ENCODE measurements at places on chromosomes 1 and 21.

DNA sequence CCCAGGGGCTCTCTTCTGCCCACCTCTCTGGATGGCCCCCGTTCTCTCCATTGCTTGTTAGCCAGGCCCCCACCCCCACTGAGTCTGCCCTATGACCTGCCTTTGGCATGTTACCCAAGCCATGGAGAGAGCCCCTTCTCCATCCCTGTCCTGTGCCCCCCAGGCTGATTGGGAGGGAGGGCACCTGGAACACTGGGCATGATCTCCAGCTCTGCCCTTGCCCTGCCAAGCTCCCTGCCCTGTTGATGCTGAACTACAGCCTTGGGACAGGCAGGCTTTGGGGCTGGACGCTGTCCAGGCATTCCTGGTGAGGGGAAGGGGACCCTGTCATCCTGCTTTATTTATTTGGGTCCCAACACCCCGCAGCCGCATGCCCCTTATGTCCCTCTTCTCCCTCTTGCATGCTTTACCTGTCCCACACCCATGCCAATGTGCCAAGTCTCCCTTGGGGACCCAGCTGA, 10.7 kb downstream of the TRIM46 start:
- DNase-seq, result no peak

DNA sequence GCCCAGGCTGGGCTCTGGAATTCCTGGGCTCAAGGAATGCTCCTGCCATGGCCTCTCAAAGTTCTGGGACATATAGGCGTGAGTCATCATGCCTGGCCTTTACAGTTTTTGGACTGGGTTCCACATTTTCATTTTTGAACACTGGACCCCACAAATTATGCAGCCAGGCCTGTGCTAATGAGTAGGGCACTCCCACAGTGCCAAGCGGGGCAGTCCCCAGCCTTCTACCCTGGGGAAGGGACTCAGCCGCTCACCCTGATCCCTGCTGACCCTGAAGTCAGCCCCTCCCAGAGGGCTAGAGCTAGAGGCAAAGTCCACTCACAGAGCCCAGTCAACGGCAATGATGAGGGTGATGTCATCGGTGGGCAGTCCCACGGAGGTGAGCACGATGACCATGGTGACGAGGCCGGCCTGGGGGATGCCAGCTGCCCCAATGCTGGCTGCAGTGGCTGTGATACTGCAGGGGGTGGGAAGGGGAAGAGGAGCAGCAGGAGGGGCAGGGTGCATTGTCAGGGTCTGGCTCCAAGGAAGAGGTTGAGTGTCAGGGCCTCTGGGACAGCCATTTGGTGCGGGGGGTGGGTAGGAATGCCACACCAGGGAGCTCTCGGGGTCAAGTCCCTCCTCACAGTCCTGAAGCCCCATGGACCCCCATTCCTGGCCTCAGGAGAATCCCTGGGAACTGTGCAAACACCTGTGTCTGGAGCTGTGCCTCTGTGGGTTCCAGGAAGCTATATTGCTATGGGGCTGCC, 27.6 kb downstream of the PODN start:
- no peak for DNase-seq

DNA sequence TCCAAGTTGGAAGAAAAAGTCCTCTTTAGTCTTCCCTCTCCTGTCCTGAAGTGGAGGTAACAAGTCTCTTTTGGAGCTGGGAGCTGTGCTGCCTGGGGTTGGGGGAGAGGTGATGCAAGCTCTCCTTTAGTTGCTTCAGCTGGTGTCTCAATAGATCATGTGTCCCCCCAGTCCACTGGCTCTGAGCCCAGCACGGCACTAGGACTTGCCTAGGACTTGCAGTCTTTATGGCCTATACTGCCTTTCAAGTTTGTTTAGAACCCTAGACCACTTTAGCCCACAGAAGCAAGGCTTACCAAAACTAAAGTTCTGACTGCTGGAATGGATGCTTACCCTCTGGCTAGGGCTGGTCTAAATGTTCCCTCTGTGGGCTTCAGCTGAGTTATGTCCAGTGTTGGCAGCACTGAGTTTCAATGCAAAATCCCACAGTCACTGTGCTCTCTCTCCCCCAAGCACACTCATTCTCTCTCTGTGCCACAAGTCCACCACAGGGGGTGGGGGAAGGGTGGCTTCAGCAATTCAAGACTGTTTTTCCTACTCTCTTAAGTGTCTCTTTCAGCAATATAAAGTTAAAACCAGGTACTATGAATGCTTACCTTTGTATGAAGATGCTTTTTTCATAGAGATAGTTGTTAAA, 185.0 kb downstream of the DNAH14 start:
- DNase-seq, result no peak

DNA sequence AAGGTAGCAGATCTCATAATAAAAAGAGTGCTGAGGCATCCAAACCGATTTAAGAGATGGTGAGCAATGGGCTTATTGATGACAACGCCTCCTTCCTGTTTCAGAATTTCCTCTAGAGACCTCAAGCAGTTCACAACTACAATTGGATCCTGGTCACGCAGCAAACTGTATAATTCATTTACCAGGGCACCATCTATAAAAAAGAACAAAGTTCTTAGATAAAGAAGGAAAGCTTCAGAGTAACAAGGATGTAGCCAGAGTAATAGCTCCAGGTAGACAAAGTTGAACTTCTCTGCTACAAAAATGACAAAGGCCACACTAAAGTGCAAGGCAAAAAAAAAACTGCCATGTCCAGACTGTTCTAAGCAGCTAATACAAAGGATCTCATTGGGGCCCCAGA, 3.4 kb downstream of the AP4B1 start:
- no peak for DNase-seq

DNA sequence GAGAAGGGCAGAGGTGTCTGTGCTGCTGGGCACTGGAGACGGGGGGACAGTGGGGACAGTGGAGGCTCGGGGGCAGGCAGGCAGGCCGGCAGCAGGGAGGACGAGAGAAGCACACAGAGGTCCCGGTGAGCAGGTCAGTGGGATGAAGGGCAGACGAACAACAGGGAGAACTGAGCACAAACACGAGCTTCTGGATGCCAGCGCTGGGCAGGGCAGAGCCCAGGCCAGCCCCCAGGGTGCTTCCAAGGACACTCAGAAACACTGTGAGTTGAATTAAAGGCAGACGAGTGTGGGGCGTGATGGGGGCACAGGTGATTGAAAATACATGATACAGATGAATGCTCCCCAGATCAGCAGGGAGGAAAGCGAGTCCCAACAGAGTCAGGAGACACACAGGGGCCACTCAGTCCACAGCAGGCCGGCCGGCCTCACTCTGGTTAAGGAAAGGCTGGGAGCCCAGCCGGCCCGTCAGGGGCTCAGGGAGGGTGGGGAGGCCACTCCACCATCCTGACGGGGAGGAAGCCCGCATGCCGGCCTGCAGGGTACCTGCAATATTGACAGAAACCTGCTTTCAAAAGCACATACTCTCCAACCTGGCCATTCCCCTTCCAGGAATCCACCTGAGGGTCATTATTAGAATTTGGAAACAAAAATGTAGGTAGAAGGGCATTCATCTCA, 14.1 kb downstream of the SLC19A1 start:
- no peak for DNase-seq

- DNase-seq, result no peak
Observed at GRCh38 chr21:34077888-34078287, 4.5 kb downstream of the MRPS6 start.

DNA sequence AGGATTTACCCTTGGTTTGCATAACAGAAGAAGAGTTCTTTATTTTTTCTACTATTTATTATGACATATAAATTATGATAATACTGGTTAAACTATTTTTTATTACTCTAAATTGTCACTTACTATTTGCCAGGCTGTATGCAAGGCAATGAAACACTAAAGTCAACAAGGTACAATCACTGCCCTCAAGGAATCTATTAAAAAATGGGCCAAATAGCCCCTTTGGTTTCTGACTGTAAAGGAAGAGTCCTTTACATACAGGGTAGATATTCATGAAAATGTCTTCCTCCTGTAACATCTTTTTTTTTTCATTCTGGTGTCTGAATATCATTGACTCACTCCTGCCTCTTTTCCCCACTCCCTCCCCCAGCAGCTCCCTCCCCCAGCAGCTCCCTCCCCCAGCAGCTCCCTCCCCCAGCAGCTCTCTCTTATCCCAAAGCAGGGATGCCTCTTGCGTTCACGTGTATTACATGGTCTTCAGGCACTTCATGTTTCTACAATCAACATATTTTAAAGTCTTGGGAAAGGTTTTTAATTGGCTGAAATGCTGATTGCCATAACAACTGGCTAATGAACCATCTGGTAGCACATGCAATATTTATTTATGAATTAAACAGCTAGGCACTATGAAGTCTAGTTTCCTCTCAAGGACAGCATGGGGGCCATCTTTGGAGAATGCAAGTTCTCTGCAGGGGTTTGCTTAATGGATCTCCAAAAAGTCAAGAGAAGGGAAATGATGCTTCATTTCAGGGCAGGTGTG, 400.4 kb upstream of the PLXNA2 start:
- DNase-seq, result no peak

- DNase-seq, result no peak
Observed at GRCh38 chr21:15441060-15441493, 288.7 kb upstream of the USP25 start.
